Foreskin keratinocyte (primary cell): ENCODE measurements at places on chromosomes 2 and 18. TPM values are rescaled to one million over a fixed set of nuclear protein-coding genes. Genes with fewer than 3 reads are reported as not detected.

Gene WNT6
- not detected in 2 replicates for polyA plus RNA-seq

Gene MRO
- not detected in 2 replicates for polyA plus RNA-seq

Gene ADCYAP1
- not detected in 2 replicates for polyA plus RNA-seq

Gene ATP6V1B1
- polyA plus RNA-seq, result 0.08 TPM in 1 of 2 replicates, not detected in the other
